ENCODE measurements at places on chromosomes 11 and 22.

- DNase-seq, result no peak
Measured at GRCh38 chr11:17600316-17601255, 53.5 kb downstream of the OTOG start.

GRCh38 chr22:40635043-40635939 is 1.2 kb downstream of the MRTFA start:
- peak; percentile 65 for DNase-seq

- peak; percentile 94 for DNase-seq
Measured at GRCh38 chr11:61827571-61828378, at the start of gene FADS2. Gene FADS2, plus strand, starts transcription at chr11:61828300. Its CDS starts 91 bp downstream, at chr11:61828391.

DNA sequence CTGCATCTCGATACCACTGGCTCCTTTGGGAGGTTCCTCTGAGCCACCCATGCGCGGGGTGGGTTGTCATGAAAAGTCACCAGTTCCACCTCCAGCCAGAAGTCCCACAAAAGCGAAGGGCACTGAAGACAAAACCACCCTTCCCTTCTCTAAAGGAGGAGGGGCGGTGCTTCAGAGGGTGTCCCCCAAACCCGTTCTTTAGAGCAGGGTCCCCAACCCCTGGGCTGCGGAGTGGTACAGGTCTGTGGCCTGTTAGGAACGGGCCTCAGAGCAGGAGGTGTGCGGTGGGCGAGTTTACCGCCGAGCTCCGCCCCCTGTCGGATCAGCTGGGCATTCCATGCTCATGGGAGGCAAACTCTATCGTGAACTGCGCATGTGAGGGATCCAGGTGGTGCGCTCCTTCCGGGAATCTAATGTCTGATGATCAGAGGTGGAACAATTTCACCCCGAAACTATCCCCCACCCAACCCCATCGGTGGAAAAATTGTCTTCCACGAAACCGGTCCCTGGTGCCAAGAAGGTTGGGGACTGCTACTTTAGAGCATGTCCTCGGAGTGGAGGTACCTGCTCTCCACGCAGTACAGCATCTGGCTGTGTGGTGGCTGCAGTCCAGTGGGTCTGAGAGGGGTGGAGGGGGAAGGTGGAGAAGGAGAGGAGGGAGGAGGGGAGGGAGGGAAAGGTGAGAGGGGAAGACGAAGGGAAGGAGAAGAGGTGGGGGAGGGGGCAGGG is 72.9 kb upstream of the SEPTIN5 start:
- no peak for DNase-seq

- no peak for DNase-seq
Measured at GRCh38 chr11:94455861-94456260, 37.8 kb downstream of the MRE11 start.

DNA sequence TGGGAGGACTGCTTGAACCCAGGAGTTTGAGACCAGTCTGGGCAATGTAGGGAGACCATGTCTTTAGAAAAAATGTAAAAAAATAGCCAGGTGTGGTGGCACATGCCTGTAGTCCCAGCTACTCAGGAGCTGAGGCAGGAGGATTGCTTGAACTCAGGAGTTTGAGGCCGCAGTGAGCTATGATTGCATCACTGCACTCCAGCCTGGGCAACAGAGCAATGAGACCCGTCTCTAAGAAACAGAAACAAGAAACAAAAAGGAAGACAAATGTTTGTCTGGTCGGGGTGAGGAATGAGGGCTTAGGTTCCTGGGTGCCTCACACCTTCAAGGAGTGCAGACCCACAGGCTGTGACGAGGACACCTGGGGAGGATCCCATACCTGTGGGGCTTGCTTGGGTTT is 191.9 kb downstream of the CEP164 start:
- no peak for DNase-seq

GRCh38 chr11:40202589-40203270 is 1256.7 kb downstream of the LRRC4C start:
- no peak for DNase-seq

GRCh38 chr11:116702772-116703385 is 69.9 kb downstream of the BUD13 start:
- DNase-seq, result no peak

All from tibial artery (tissue), 4 donors.